ENCODE measurements at places on chromosomes 1 and 21. TPM values are rescaled to one million over a fixed set of nuclear protein-coding genes. Genes with fewer than 3 reads are reported as not detected.

GRCh38 chr1:111603979-111604378 is 15.6 kb upstream of the RAP1A start:
- peak; percentile 81 for DNase-seq

DNA sequence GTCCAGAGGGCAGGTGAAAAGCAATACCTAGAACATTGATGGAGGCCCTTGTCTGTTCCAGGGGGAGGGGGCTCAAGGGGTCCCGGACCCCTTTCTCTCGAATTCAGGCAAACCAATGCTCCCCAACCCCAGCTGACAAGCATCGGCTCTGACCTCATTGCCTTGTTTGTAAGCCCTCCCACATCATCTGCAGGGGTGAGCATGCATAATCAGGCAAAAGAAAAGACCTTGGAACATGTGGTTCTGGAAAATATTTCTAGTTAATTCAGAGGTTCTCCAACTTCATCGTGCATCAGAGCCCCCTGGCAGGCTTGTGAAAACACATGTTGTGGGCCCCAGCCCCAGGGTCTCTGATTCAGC is 231.3 kb downstream of the TOMM20 start:
- DNase-seq, result no peak

DNA sequence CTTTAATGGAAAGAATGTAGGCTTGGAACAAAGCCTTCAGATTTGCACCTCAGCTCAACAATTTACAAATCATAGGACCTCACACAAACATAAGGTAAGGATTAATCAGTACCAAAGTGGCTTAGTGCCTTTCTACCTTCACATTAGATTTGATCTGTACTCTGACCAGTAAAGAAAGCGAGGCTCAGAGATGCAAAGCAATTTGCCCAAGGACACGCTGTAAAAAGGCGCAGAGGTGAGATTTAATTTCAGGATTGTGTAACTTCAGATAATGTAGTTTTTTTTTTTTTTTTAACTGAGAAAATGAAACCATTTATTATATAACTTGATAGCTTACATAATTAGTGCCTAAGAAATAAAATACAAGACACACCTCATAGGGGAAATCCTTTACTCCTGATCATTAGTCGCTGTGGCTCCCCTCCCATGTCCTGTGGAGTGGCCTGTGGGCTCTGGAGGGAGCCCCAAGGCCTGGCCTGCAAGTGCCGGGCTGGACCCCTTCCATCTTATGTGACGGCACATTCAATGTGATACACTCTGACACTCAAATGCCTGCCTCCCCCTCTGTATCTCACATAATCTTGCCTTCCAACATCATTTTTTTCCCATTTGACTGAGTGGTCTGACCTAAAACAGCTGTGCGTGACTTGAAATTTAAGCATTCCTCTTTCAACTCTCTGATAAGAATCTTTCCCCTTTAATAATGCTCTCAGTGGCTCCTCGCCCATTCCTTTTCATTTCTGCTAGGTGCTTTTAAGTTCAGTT is 426.5 kb upstream of the DAB1 start:
- no peak for DNase-seq

DNA sequence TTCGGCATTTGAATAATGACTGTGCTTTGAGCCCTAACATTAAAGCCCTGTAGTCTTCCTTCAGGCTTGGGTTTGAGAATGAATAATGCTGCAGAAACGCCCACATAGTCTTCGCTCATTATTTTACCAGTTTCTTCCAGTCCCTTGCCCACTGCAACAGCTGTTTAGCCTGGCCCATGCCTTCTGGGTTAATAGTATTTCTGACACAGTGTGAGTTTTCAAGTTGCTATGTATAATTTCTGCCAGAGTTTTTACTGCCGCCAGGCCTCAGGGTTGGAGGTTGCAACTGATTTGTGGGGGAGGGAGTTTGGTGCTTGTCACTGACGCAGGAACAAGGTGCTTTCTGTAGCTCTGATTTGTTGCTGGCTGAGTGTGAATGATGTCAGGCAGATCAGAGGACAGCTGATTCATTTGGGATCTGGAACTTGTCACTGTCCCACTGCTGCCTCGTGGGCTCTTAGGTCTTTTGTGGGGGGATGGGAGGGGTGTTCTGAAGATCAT is 109.8 kb downstream of the MAST2 start:
- DNase-seq, result no peak

GRCh38 chr1:208044589-208045462 is 133.9 kb upstream of the CD34 start:
- no peak for DNase-seq

DNA sequence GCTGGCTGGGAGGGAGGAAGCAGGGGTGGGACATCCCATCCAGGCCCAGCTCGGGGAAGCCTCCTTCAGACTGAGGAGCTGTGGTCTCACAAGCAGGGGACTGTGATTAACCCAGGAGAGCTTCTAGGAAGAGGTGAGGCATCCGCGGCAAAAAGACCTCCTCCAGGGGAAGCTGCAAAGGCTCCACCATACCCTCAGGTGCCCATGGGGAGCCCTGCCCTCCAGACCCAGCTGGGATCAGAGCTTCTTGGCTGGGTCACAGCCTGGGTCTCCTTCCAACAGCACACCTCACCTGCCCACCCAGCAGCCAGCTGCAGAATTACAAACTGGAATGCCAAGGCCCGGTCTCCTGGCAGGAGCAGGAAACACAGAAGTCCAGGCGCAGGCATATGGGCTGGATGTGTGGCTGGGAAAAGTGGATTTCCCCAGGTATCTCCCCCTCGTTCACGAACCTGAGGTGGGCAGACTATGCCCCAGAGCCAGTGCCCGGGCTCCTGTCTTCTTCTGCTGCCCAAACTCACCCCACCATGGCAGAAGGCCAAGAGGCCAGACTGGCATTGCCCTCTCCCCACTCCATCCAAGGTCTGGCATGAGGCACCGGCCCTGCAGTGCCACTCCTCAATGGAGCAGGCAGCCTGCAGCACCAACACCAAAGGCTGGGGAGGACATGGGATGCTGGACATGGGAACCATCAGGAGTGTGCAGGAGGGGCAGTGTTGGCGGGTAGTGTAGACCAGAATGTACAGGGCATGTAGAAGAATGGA is 15.4 kb upstream of the ARF1 start:
- DNase-seq, result no peak

DNA sequence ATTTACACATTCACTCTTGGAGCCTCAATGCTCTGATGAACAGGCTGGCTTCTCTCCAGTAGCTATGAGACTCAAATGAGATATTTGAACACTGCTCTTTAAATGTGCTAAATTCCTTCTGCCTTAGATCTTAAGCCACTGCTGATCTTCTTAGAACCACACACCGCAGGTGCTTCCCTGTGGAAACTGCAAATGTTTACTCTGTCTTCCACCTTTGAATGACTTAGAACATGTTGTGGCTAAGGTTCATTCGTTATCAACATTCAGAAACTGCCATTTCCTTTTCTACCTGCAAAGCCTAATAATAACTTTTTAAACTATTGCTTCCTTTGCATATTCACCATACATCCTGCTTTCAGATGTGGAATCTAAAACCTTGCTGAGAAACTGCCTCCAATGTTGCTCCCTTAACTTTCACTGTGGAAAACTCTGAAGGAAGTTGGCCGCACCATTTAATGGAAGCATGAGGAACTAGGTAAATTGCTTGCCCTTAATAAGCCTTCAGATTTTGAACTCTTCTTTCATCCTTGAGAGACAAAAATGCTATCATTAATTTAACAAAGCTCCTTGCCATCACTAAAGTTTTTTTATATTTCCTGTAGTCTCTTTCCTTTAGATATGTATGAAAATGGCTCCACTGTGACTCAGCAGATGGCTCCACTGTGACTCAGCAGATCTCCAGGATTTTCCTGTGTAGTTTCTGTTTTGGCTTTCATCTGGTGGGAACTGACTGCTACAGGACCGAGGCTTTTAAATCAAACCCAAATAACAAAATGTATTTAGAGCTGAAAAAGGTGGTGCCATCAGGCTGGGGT is 143.8 kb downstream of the TNFSF18 start:
- DNase-seq, result peak; percentile 45

DNA sequence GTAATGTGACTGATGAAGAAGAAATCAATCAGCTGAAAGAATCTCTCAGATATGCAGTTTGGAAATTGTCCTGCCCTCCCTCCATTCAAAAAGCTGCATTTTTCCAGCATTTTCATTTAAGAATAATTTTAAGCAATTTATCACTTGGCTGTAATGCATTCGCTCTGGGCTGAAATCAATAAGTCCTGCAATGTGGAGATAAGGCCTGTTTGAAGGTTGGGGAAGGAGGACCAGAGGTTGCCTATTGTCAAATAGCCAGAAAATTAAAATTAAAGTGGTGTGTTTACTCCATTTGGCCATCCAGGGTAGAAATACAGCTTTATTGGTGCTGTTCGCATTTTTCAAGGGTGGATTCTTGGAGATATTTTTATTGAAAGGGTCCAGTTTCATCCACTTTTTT is 187.6 kb upstream of the NFIA start:
- DNase-seq, result no peak

DNA sequence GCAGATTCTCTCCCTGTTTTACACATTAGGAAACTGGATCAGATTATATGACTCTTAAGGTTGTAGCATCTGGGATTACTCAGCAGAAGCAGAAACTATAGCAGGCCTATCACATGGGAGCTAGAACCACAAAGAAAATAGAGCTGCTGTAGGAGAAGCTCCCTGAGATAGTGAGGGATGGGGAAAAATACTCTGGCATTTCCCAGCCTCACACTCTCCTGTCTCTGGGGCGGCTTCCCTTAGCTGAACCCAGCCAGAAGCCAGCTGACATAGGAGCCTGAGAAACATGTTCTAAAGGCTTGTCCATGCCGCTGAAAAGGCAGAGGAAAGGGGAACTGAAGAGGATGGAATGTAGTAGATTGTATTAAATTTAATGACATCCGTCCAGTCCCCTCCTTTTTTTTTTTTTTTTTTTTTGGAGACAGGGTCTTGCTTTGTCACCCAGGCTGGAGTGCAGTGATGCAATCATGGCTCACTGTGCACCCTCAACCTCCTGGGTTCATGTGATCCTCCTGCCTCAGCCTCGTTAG is 76.8 kb upstream of the DNAJC6 start:
- DNase-seq, result no peak

GRCh38 chr1:84851839-84852238 is 41.2 kb downstream of the LPAR3 start:
- DNase-seq, result no peak

GRCh38 chr1:22031214-22031962 is 21.1 kb upstream of the CDC42 start:
- DNase-seq, result no peak

GRCh38 chr21:32770871-32771523 is 558 bp downstream of the PAXBP1 start:
- no peak for DNase-seq

DNA sequence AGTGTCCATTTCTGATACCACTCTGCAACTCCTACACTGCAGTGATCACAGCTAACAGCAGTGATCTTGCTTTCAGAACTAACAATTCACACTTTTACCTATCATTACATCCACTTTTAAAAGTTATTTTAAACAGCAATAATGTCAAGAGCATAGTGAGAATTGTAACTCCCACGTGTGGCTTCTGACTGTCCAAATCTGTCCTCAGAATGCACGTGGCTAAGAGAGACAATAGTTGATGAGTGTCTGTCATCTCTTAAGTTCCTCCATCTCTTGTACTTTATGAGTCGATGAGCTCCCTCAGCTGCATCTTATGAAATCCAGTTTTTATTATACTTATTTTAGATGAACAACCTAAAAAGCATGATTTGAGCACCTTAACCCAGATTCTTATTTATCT is 16.5 kb upstream of the CFHR5 start:
- no peak for DNase-seq

DNA sequence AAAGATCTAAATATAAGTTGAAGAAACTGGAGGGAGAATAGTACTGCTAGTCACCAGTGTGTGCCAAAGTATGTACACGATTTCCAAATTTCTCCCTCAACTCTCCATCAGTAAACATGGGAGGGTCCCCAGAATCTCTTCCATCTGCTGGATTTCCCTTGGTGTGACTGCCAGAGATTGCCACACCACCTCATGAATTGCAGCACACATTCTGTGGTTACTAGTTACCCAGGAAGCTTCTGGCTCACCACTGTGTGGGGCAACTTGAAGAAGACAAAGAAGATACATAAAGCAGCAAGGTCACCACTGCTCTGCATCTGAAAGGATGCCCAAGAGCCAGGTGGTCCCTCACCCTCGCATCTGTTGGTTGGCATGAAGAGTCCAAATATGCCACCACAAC is 191.7 kb upstream of the ESRRG start:
- DNase-seq, result no peak

Gene FASLG
- not detected for total RNA-seq

Gene RGS5
- 1.4 TPM for total RNA-seq

Measured in naive thymus-derived CD8-positive, alpha-beta T cell (primary cell).